ENCODE measurements at places on chromosomes 4 and X.

DNA sequence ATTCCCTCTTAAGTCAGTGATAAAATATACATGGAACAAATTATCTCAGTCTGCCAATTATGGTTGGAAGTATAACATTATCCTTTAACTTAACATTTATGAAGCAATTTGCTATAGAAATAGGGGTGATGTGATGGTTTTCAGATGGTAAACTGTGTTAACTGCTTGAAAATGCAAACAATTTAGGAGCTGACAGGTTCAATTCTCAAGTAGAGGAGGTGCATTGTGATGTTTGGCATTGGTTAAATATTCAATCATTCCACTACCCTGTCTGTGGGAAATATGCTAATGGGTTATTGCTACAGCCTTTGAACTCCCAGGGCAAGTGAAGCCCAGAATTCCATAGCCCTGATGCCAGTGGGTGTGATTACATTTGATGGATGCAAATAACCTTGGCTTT lies 243.4 kb upstream of the GK2 start:
- DNase-seq: no peak

- no peak for DNase-seq
Observed at GRCh38 chr4:187065396-187065795, 341.7 kb upstream of the FAT1 start.

DNA sequence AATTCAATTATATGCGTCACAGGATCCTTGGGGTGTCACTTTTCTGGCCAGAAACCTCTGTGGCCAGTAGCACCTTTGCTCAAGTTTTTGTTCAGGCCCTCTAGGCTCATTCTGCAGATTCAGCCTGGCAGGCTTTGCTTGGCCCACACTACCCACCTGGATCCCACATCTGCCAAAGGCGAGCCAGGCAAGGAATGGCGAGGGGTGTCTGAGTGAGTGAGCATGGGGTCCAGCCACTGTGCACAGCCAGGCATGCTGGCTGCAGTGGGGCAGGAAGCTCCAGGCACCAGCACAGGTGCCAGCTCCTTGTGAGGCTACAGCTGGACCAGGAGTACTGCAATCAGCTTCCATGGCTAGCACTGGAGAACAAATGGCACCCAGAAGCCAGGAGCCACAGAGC lies 914.9 kb downstream of the FSTL5 start:
- DNase-seq: no peak

DNA sequence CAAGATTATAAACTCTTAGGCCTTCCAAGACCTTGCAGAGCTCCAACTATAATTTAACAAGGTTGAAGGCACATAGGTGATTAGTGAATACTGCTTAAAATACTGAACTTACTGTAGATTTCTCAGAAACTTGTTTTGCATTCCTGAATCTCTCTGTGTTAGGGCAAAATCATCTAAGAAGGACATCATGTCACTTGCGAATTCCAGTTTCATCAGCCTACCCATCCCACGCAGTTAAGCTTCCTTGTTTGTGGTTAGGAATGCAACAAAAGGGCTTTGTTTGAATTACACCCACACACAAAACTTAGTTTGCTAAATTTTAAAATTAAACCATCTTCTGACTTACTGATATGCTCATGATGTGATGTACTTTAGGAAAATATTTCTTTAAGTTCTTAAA lies 174.0 kb downstream of the SOWAHB start:
- peak; percentile 69 for DNase-seq

- DNase-seq: no peak
Observed at GRCh38 chrX:140040386-140040785, 75.1 kb upstream of the CXorf66 start.

DNA sequence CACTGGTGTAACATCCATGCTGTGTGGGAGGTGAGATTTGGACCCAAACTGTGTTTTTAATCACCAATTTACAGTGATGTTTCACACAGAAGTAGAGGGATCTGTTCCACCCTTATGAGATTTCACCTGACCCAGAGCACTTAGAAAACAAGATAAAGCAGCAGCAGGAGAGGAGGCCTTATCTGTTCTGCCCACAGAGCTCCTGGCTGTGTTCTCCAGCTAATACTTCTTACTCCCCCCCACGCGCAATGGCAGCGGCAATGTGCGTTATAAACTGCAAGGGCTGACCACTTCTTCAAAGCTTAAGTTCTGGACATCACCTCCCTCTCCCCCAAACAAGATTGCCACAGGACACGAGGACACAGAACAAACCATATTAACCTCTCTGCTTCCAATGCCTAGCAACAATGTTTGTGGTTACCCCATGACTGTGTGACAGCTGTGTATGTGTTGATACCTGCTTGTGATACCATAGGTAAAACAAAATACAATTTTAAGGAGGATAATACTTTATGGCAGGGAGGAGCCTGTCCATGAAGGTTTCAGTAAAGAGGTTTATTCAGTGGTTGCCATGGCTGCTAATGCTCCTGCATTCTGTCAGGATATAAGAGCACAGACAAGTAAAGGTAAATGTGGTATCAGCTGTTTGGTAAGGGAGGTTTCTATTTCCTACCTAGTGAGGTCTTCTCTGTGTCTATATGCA lies 210.0 kb downstream of the SOWAHB start:
- DNase-seq: no peak

- no peak for DNase-seq
Observed at GRCh38 chrX:108199691-108200090, 108.1 kb downstream of the ATG4A start.

GRCh38 chr4:141356963-141357335 lies 136.3 kb downstream of the ZNF330 start:
- DNase-seq: no peak

DNA sequence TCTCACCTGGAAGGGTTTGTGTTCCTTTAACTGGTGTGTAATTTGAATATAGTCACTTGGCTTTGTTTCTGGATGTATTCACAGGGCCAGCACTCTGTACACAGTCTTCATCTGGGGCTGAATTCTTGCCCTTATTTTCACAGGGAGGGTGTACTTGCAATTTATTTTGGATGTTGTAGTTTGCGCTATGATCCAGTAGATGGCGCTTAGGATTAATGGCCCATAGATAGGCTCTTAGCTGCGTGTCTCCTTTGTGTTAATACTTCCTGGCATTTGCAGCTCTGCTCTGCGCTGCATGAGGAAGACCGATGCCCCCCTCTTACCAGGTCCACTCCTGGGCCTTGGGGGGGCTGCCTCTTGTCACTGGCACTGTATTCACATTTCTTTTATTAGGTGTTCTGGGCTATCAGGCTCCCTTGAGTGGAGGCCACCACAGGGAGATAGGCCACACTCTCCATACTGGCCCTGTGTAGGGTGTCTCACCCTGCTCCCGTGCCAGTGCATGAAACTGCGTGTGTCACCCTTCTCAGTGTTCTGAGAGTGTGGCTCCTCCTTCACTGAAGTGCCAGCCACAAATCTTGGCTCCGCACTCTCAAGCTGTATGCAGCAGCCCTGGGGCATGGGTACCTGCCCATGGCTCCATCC lies 562.2 kb downstream of the ZIC3 start:
- DNase-seq: no peak

DNA sequence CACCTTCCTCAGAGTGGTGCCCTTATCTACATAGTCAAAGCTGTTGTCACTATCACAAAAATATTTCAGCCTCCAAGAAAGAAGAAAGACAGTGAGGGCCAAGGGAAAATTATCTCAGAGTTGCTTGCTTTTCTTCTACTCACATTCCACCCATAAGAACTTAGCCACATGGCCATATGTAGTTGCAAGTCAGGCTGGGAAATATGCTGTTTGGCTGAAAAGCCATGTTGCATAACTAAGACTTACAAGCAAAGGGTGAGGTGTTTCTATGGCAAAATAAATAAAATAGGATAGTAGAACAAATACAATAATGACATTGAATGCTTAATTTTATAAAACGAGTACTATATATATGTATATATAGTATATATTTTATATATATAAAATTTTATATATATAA lies 365.9 kb upstream of the PABPC4L start:
- DNase-seq: peak; percentile 31

- no peak for DNase-seq
Observed at GRCh38 chrX:39519566-39520301, 578.0 kb downstream of the BCOR start.

- DNase-seq: peak; percentile 8
Observed at GRCh38 chrX:113929004-113929403, 654.9 kb upstream of the HTR2C start.

- DNase-seq: no peak
Observed at GRCh38 chr4:131248314-131248713, 1900.8 kb upstream of the PCDH10 start.

DNA sequence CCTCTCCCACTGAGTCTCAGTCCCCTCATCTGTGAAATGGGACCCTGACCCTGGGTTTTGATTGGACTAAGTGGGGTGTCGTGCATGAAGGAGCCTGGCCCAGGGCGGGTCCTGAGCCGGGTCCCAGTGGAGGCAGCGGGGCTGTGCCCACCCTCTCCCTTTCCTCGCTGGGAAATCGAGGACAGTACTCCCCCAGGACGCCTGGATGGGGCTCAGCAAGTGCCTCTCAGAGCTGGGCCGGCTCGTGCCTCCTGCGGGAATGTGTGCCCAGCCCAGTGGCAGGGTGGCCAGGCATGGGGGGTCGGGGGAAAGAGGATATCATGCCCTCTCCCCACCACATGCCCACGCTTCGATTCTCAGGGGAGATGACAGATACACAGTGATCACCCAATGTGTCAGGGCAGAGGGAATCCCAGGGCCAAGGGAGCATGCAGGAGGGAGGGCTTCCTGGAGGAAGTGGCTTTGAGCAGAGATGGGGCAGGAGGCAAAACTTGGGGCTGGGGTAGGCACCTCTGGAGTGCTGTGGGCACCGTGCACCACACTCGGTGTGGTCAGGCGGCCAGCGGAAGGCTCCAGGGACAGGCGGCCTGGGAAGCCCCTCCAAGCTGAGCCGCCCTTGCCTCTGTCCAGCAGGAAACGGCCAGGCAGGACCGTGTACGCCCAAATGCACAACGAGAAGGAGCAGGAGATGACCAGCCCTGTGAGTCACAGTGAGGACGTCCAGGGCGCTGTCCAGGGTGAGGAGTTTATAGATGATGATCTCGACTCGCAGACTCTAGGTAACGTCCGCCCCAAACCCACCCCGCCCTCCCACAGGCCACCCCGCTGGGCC lies 203.0 kb downstream of the AFAP1 start:
- DNase-seq: no peak

DNA sequence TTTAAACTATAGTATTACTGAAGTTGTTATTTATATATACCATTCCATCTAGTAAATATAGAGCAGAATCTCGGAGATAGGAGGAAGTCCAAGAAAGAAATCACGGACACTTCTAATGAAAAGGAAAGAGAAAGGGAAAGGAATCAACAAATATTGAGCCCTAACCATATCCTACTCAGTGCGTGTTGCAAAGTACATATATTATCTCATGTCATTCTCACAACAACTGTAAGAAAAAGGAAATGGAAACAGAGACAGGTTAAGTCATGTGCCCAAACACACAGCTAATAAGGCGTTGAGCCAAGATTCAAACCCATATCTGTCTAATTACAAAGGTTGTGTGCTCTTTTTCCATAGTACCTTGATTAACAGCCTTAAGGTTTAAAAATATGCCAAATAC lies 16.0 kb downstream of the HTR2C start:
- DNase-seq: no peak

DNA sequence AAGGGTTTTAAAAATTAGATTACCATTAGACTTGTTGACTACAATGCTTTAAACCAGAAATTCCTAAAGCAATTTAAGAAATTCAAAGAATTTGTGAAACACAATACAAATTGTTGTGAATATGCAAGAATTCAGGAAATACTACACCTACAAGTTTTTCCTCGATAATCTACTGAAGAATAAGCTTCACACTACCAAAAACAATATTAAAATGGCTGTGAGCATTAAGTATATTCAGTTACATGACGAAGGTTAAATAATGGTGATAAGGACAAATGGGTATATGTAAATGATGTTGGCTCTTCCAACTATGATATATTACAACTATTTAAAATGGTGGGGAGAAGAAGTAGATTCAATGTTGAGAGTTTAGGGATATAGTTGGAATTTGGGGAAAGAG lies 111.1 kb upstream of the HTR2C start:
- no peak for DNase-seq

GRCh38 chr4:51843309-51844152 lies 578 bp downstream of the DCUN1D4 start:
- no peak for DNase-seq

- no peak for DNase-seq
Observed at GRCh38 chrX:30895370-30895769, 6.3 kb upstream of the TAB3 start.

GRCh38 chr4:79178760-79179159 lies 147.1 kb downstream of the NAA11 start:
- DNase-seq: no peak

GRCh38 chr4:128573781-128574508 lies 235.6 kb upstream of the JADE1 start:
- DNase-seq: peak; percentile 76

DNA sequence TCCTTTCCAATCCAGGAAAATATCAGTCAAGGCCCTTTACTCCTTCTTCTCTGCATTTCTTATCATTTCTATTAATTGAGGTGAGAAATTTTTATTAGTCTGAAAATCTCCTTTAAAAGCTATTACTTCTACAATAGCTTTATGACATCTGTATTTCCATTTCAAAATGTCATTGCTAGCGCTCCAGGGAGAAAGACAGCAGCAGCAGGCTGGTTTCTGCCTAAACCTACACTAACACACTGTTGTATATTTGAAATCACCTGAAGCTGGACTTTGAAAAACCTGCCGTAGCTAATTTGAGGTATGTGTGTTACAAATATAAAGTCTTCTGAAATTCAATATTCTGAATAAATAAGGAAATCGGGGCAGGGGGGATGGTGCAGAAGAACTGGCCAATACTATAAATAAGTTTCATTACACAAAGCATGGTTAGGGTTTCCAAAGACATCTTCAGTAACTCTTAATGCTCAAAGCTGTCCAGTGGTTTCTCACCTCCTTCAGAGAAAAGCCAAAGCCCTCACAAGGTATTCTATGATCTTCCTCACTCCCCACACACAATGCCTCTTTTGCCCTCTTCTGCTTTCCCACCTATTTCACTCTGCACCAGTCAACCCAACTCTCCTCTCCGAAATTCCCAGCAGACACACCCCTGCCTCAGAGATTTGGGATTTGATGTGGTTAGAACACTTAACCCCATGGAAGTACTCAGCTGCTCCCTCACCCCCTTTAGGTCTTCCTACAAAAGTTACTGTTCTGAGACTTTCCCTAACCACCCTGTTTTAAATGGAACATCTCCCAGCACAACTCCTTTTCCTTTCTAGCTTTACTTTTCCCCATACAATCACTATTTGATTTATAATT lies 122.7 kb downstream of the PPP3CA start:
- no peak for DNase-seq

GRCh38 chr4:5455003-5455585 lies 253.3 kb downstream of the EVC2 start:
- DNase-seq: no peak

DNA sequence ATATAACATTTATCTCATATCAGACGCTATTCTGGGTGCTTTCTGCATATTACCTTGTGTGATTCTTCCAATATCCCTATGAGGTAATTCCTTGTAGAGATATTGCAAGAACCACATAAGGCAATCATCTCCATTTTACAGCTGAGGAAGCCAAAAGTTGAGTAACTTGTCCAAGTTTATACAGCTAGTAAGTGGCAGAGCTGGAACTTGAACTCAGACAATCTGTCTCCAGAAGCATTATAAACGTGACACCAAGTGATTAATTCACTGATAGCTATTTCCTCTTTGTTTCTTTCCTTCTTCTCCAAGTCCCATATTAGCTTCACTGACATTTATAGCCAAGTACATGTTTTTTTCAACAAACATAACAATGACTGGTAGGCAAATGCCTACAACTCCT lies 7.3 kb downstream of the EMCN start:
- DNase-seq: peak; percentile 83
